ENCODE measurements at places on chromosomes 6 and 20. TPM values are rescaled to one million over a fixed set of nuclear protein-coding genes. Genes with fewer than 3 reads are reported as not detected.

Gene CDSN
- total RNA-seq = not detected

Gene FAM83D
- 4.2 TPM for total RNA-seq

Gene NRSN1
- not detected for total RNA-seq

Gene KIF25
- not detected for total RNA-seq

Gene LPA
- not detected for total RNA-seq
